Posterior cingulate gyrus (tissue), 11 donors: ENCODE measurements at places on chromosomes 6 and 20.

DNA sequence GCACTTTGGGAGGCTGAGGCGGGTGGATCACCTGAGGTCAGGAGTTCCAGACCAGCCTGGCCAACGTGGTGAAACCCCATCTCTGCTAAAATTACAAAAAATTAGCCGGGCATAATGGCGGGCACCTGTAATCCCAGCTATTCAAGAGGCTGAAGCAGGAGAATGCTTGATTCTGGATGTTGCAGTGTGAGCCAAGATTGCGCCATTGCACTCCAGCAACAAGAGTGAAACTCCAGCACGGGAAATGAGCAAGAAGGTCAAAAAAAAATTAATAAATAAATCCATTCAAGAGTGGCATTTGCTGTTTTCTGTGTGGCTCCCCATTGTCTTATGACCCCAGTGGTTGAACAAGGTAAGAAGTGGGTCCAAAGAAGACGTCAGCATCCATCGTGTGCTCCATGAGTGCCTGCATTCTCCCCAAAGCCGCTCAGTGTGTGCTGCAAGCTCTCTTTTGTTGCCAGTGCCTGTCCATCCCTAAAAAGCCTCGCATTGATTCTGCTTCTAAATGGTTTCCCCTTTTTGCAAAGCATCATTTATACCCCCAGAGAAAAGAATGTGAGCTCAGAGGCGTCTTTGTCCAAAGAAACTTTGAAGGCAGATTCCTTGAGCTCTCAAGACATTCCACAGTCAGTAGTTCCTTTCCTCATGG lies 38.8 kb upstream of the MAP3K4 start:
- DNase-seq: no peak

DNA sequence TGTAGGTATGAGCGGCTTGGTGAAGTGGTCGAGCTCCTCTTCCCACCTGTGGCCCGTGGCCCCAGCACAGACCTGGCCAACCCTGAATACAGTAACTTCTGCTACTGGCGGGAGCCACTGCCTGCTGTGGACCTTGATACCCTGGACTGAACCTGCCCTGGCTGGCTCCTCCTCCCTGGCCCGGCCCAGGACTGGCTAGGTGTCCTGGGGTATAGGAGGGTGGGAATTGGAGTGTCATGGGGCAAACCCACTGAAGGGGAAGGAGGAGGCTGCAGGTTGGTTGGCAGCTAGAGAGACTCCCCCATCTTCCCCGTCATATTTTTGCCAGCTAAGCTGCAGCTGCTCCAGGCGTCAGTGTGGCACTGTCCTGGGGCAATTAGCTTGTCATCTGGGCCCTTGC lies 7.9 kb downstream of the EMILIN3 start:
- DNase-seq: no peak

- DNase-seq: peak; percentile 91
These were observed 94.7 kb downstream of the TMEM242 start for GRCh38 chr6:157228426-157229131.

DNA sequence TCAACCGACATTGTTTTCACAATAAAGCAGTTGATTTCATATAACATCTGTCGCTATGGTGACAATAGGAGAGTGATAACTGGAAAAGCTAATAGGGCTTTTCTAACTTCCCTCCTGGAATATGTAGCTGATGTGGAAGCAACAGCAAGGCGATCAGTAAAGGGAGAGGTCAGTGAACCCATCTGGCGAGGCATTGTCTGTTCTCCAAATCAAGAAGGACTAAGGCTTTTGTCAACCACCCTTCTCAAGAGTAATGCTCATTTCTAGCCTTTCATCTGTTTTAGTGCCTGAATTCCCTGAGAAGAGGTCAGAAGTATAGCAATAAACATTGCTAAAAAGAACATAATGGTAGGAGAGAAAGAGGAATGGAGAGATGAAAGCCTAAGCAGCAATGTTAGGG lies 201.3 kb downstream of the AKAP7 start:
- DNase-seq: no peak

DNA sequence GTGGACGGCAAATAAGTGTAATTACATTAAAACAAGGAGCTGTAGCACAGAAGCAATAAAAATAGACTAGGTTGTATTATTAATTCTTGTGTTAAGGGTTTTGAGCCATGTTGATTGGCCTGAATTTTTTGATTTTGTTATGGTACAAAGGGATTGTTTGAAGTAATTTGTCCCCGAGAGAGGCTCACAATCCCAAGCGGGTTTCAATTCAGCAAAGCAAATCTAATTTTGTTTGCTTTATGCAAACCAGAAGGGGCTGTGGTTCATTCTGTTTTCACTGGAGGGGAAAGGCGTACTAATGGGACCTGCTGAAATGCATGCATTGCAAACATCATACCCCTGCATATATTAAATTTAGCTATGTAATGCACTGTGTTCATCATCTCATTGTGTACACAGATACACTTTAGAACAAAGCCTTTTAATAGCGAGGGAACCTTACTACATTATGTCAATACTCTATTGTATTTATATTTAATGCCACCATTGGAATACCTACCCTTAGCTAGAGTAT lies 379.5 kb upstream of the POU3F2 start:
- no peak for DNase-seq

DNA sequence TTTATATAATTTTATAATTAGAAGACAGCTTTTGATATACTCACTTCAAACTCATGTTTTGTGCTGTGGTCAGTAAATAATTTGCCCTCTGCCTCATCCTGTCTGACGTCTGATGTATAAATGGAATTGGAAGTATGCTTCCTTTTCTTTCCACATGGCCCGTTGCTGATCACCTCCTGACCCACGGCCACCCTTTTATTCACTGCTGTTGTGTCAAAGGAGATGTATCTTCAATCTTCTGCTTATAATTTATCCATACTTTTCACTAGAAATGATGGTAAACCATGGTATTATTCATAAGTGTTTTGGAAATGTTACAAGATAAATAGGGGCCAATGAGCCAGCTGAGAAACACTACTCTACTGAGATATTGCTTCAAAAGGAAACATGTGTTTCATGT lies 841.8 kb downstream of the PHF3 start:
- no peak for DNase-seq
